ENCODE measurements at places on chromosomes 11 and 22.

DNA sequence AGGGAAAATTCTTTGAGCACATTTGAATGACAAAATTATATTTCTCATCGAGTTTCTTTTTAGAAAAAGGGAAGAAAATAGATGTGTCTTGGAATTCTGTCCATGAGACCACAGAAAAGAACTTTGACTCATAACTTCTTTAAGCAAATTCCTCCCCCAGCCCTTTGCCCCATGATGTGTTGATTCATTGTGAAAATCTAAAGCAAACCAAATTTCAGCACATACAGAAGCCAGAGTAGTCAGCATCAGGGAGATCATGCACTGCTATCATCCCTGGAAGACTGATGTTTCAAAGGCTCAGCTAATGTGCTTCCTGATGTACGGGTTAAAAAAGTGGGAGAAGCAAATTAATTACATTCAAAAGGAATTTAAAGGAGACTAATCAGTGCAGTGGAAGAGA lies 159.7 kb downstream of the FAT3 start:
- DNase-seq, result no peak

- DNase-seq, result no peak
Observed at GRCh38 chr22:43230971-43231723, 44.2 kb upstream of the TTLL12 start.

DNA sequence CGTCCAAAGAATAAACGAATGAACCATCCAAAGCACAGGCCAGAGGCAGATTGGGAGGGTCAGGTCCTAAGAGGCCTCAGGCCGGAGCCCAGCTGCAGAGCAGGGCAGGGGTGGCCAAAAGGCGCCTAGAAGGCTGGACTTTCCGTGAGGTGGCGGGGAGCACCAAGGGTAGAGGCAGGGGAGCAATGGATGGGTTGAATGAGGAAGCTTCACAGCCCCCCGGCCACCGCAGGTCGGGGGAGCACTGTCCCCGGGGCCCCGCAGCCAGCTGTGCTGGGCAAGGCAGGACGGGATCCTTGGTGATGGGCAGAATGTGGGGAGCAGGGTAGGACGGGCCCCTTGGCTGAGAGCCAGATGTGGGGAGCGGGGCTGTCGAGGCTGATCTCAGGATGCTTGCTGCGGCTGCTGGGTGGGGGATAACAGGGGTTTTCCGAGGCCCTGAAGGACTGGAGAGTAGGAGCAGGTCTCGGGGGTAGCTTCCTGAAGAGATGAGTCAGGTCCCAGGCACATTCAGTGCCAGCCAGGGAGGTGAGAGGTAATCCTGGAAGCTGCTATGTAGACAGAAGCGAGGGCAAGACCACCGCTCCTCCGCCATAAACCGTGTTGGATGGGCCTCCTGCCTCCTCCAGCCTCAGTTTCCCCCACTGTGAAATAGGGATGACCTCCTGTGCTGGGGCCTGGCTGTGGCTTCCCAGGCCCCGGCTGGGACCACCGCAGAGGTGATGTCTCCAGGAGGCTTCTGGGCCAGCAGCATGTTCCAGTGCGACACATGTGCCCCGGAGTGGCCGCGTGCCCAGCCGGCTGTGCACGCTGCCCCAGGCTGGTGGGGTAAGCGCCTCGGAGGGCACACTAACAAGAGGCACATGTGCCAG lies 34.6 kb upstream of the KCNQ1OT1 start:
- no peak for DNase-seq

GRCh38 chr11:45162916-45163879 lies 16.8 kb downstream of the PRDM11 start:
- no peak for DNase-seq

- DNase-seq, result no peak
Observed at GRCh38 chr11:47225552-47226400, 11.0 kb downstream of the DDB2 start.

GRCh38 chr11:64358536-64358906 lies 441 bp upstream of the RPS6KA4 start:
- no peak for DNase-seq

DNA sequence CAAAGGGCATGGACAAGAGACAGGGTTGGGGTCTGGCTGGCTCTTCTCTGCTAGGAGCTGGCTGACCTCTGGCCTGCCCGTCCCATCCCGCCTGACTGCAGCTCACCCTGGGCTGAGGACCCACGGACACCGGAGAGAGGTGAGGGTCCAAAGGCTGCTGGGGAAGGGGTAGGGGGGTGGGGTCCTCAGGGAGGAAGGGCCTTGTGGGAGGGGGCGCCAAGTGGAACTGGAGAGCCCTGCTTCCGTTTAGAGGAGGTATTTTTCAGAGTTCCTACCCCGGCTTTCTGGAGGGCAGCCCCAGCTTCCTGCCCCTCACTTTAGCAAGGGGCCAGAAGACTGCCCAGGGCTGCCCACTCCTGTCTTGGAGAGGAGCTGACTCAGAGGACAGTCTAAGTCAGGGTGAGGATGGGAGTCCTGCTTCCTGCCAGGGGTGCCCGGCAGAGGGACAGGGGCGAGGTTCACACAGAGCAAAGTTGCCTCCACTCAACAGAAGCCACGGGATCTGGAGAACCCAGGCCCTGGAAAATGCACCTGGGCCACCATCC lies 7.1 kb downstream of the LARGE2 start:
- DNase-seq, result no peak
